CD4-positive, alpha-beta T cell treated with Interleukin-15 for 4 hours (primary cell): ENCODE measurements at places on chromosomes 5 and 9.

DNA sequence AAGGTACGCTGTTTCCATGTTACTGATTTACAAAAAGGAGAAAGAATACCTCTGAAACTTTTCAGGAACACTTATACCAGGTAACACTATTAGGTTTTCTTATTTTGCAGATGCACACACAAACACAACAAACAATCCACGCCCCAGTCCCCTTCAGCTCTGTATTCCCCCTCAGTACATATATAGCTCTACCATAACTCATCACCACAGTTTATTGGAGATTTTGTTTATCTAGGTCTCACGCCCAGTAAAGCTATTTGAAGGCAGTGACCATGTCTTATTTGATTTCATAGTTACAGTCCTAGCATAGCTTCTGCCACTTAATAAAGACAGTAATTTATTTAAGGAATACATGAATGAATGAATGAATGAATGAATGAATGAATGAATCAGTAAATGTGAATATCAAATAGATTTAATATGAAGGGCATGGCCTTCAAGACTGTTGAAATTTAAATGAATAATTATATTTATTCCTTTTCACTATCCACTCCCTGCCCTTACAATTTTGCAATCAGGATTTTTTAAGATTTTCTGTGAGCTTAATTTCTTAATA lies 32.9 kb downstream of the INVS start:
- no peak for DNase-seq

- no peak for DNase-seq
These were observed 133.5 kb upstream of the DAP start for GRCh38 chr5:10894445-10895054.

GRCh38 chr9:124022201-124023121 lies 10.9 kb downstream of the LHX2 start:
- no peak for DNase-seq

GRCh38 chr5:134132372-134133187 lies 18.1 kb downstream of the TCF7 start:
- peak; percentile 83 for DNase-seq

GRCh38 chr5:113776832-113777525 lies 263.5 kb downstream of the YTHDC2 start:
- no peak for DNase-seq

GRCh38 chr9:93052791-93053540 lies 5.5 kb upstream of the SUSD3 start:
- no peak for DNase-seq

DNA sequence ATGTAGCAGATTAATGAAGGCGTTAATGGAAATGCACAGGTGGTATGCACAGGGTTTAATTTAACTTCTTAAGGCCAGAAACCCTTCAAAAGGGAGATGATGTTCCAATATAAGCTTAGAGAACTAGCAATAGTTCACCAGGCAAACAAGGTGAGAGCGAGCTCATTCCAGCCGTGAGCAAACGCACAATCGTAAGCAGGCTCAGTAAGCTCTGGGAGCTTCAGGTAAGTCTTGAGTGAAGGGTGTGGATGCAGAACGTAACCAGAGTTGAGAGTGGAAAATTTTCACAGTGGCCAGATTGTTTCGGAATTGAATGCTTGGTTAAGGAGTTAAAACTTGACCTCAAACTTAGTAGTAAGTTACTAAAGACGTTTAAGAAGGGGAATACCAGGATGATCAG lies 5.7 kb downstream of the EQTN start:
- no peak for DNase-seq
